Naive B cell (primary cell): ENCODE measurements at places on chromosomes 5 and 9. TPM values are rescaled to one million over a fixed set of nuclear protein-coding genes. Genes with fewer than 3 reads are reported as not detected.

The GFRA3 gene
- polyA plus RNA-seq: not detected

DNA sequence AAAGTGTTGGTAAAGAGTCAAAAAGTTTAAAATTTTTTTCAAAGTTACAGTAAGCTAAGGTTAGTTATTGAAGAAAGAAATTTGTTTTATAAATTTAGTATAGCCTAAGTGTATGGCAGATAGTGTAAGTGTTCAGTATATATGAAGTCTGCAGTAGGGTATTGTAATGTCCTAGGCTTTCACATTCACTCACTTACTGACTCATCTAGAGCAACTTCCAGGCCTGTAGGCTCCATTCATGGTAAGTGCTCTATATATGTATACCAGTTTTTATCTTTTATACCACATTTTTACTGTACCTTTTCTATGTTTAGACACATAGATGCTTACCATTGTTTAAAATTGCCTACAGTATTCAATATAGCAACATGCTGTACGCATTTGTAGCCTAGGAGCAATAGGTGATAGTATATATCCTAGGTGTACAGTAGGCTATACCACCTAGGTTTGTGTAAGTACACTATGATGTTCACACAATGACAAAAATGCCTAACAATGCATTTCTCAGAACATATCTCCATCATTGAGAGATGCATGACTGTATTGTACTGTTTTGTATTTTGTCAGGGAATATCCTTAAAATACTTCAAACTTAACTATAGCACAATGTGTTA is 38.5 kb downstream of the CYSTM1 start:
- no peaks in the 10 kb centered on the region for H3K27me3 ChIP-seq
- no peaks in the 10 kb centered on the region for H3K4me1 ChIP-seq
- H3K4me3 ChIP-seq: no peak overlapping the region

- no peaks in the 10 kb centered on the region for H3K4me1 ChIP-seq
- H3K27me3 ChIP-seq: no peaks in the 10 kb centered on the region
- H3K27ac ChIP-seq: no peak overlapping the region
- H3K36me3 ChIP-seq: no peaks in the 10 kb centered on the region
- DNase-seq: no peak
Measured at GRCh38 chr9:12708562-12709298, 15.5 kb downstream of the TYRP1 start.

The UBE2QL1 gene
- polyA plus RNA-seq: not detected

GRCh38 chr5:137684761-137685160 is 51.1 kb downstream of the KLHL3 start:
- no peak overlapping the region for H3K4me3 ChIP-seq
- H3K4me1 ChIP-seq: no peaks in the 10 kb centered on the region
- no peaks in the 10 kb centered on the region for H3K27me3 ChIP-seq

GRCh38 chr5:55855509-55855908 is 4.4 kb downstream of the IL31RA start:
- no peaks in the 10 kb centered on the region for H3K4me1 ChIP-seq
- H3K27me3 ChIP-seq: peaks cover 31% of the 10 kb centered on the region
- no peaks in the 10 kb centered on the region for H3K36me3 ChIP-seq
- DNase-seq: no peak
- no peak overlapping the region for H3K4me3 ChIP-seq
- H3K27ac ChIP-seq: no peak overlapping the region

DNA sequence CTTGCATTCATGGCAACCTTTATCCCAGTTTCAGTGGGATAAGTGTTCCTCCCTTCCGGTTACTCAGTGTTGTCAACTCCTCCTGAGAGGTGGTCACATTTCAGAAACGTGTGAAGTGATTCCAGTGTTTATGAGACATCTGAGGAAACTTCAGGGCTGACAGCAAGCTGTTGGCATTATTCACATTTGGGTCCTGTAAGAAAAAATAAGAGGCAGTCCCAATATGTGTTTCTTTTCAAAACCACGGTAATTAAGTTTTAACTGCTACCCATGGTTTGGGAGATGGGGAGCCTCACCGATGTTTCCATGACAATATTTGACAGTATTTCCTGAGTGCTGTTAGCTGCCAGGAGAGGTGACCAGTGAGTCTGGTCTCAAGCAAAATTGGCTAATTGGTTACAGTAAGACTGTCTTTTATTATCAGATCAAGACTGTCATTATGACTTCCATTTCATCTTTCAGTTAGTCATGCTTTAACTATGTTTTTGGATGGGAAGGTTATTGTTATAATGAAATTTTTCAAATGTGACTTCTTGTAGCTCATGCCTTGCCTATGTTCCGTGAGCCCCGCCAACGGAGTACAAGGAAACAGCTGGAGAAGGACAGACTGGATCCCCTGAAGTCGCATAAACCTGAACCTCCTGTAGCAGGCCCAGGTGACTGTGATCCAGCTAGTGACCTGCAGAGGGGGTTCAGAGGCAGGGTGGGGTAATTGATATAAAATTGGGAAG is 115.3 kb downstream of the GDNF start:
- H3K27me3 ChIP-seq: no peaks in the 10 kb centered on the region
- DNase-seq: no peak

The SERINC5 gene
- 2.5 TPM for polyA plus RNA-seq

DNA sequence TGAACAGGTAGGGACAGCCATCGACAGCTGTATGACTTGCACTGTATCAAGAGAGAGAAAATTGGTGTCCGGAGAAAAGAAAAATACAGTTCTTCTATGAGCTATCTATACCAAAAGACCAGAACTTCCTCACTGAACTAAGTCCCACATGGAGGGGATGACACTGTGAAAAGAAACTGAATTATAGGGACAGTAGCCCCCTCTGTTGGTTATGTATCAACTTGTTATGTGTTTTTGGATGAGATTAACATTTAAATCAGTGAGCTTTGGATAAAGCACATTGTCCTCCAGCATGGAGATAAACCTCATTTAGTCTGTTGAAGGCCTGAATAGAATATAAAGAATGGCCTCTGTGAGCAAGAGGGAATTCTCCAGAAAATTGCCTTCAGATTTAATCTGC is 176.6 kb upstream of the SH3GL2 start:
- no peak for DNase-seq
- no peak overlapping the region for H3K4me3 ChIP-seq
- H3K27me3 ChIP-seq: no peaks in the 10 kb centered on the region
- H3K4me1 ChIP-seq: no peaks in the 10 kb centered on the region
- no peak overlapping the region for H3K27ac ChIP-seq

DNA sequence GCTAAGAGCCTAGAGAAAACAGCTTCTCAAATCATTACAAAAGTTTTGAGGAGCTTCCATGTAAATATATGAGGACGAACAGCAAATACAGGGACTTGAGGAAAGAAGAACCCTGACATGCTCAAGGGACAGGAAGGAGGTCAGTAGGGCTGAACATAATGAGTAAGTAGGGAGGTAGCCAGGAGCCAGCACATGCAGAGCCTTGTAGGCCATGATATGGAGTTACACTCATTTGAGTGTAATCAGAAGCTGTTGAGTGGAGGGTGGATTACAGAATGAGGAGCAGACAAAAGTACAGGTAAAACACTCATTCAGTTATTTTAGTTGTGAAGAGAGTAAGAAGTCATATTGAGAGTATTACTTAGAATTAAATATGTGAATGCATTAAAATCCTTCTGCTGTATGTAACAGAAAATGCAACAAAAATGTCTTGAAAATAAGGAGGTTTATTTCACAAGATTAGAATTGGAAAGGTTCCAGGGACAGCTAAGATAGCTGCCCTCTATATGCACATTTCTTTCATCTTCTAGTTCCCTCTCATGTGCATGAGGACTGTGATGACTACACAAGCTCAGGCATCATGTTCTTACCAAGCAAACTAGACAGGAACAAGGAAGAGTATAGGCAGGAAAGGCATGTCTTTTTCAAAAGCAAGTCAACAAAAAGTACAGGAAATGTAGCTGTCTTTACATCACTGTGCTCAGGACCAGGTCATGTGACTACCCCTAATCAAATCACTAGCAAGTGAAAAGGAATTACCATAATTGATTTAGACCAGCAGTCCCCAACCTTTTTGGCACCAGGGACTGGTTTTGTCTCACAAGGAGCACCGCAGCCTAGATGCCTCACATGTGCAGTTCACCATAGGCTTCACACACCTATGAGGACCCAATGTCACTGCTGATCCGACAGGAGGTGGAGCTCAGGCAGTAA is 87.2 kb downstream of the TMEM232 start:
- DNase-seq: no peak
- no peaks in the 10 kb centered on the region for H3K36me3 ChIP-seq
- no peak overlapping the region for H3K27ac ChIP-seq
- H3K4me1 ChIP-seq: no peaks in the 10 kb centered on the region
- H3K27me3 ChIP-seq: no peaks in the 10 kb centered on the region

- DNase-seq: no peak
- H3K36me3 ChIP-seq: no peaks in the 10 kb centered on the region
- peaks cover 26% of the 10 kb centered on the region for H3K27me3 ChIP-seq
- no peaks in the 10 kb centered on the region for H3K4me1 ChIP-seq
Measured at GRCh38 chr5:1916041-1917001, 33.6 kb upstream of the IRX4 start.

DNA sequence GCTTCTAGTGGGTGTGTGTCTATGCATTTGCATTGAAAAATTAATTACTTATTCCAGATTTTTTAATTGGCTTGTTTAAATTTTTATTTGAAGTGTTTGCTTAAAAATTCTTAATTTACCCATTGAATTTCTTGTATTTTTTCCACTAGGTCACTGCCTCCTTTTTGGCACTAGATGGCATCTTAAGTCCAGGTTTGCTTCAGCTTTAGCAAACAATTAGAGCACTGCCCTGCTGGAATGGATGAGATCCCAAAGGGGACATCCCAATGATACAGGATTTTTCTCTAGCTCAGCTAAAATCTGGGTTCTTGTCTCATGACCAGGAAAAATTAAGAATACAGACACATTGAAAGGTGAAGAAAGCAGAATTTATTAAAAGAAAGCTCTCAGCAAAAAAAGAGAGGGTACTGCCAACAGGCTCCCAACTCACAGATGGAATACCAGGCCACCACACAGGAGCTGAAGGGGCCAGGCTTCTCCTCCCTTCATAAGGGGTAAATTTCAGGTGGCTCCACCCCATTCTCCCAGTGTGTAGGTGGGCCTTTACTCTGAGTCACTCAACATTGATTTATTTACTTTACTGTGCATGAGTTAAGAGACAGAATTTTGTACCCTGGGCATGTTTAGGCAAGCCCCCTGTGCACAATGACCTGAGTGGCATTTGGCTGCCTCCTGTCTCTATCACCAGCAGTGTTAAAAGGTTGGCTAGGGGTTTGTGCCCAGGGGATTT is 532.4 kb downstream of the ANXA1 start:
- H3K4me1 ChIP-seq: no peaks in the 10 kb centered on the region
- H3K36me3 ChIP-seq: no peaks in the 10 kb centered on the region
- no peaks in the 10 kb centered on the region for H3K27me3 ChIP-seq
- no peak overlapping the region for H3K4me3 ChIP-seq
- no peak for DNase-seq
- no peak overlapping the region for H3K27ac ChIP-seq

DNA sequence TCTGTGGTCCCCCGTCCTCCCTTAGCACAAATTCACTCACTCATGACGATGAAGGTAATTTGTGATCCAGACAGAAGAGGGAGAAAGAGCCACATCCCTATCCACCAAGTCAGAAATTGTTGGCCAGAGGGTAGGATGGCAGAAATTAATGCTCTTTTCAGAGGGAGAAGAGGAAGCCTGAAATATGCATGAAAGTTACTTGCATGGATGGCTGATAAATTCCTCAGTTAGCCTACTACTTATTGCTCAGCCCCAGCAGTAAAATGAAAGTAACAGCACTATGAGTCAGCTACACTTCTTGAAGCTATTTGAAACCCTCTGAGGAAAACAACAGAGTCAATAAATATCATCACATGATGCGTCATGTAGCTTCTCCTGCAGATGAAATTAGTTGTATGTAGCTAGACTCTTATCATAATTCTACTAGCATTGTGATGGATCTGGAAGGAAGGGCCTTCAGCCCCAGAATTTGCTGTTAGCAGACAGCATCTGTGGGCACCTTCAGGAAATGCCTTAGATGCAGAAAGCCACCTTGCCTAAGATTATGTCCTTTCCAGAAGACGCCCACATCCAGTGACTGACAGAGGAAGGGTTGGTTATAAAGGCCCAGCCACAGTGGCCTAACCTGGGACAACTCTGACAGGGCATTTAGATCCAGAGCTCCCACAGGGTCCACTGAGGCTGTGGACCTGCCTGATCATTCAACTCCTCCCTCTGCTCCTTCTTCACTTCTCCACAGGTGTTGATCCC is 81.2 kb upstream of the CCDC112 start:
- H3K27me3 ChIP-seq: peaks cover 25% of the 10 kb centered on the region
- no peaks in the 10 kb centered on the region for H3K36me3 ChIP-seq
- no peak overlapping the region for H3K4me3 ChIP-seq
- no peak for DNase-seq
